Fibroblast of villous mesenchyme (primary cell): ENCODE measurements at places on chromosomes 7 and 10. TPM values are rescaled to one million over a fixed set of nuclear protein-coding genes. Genes with fewer than 3 reads are reported as not detected.

DNA sequence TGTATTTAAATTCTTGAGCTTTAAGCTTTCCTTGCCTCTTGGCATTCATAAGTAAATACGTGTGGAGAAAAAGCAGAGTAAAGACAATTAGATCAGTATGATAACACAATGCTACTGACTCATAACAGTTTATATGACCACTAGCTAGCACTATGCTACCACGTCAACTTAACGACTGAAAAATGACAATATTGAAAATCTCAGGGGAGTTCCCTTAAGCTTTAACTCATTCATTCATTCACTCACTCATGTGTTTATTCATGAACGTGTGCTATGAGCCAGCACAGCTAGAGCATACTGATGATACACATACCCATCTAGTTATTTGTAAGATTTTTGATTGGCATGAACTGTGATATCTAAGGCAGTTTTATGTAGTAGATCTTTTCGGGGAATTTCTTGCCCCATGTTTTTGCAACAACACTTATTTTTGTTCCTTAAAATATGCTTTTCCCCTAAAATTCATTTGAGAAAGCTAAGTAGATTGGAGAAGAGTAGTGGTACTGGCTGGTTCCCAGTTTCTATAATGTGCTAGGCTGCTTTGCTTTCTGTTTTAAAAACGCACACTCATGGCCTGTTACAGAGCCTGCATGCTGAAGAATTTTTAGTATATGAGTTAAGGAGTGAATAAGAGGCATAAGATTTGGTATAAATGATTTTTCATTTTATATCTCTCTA, 57.4 kb upstream of the ACBD5 start:
- no peak for DNase-seq

DNA sequence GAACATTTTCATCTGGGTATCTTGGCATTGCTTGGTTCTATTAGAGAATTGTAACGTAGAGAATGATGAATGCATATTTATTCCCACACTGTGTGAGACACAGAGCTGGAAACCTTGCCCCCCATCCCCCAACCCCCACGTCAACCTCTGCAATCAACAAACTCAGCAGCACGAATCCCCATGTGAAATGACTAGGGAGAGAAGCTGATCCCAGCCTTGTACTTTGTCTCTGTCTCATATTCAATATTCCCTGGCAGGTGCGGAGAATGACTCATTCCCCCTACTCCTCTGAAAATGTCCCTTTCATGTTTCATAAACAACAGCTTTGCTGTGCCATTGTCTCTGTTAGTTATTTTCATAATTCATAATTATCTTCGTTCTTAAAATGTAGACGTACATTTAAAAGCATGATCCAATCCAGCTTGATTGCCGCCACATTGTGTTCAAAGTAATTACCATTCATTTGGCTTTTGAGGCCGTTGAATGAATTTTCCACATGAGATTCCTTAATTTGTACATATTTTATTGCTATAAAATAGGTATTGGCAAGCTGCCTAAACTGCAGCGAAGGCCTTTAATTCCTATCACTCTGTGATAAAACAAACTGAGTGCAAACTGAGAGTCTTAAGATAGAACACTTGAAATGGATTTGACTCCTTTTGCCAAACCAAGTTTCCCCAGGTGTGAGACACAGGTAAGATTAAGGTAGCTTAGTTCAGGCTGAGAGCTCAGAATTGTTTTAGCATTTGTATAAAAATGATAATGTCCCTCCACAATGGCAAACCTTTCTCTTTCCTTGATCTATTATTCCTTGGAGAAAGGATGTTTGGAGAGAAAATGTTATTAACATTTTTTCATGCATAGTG, 920.2 kb downstream of the TYW1 start:
- DNase-seq = no peak

GRCh38 chr10:133140417-133141143, 19.4 kb upstream of the KNDC1 start:
- DNase-seq = no peak

- no peak for DNase-seq
These were observed 33.1 kb downstream of the GHRHR start for GRCh38 chr7:30996883-30997282.

FBXO24 gene
- 0.32 and 0.43 TPM in 2 replicates for total RNA-seq

GRID2IP gene
- total RNA-seq = not detected in 2 replicates

TMEM176A gene
- under 0.01 TPM in 1 of 2 replicates, not detected in the other for total RNA-seq
